ENCODE measurements at places on chromosomes 13 and 19.
A peak's percentile ranks its signal among the peaks of the same experiment; 100 is the strongest.

DNA sequence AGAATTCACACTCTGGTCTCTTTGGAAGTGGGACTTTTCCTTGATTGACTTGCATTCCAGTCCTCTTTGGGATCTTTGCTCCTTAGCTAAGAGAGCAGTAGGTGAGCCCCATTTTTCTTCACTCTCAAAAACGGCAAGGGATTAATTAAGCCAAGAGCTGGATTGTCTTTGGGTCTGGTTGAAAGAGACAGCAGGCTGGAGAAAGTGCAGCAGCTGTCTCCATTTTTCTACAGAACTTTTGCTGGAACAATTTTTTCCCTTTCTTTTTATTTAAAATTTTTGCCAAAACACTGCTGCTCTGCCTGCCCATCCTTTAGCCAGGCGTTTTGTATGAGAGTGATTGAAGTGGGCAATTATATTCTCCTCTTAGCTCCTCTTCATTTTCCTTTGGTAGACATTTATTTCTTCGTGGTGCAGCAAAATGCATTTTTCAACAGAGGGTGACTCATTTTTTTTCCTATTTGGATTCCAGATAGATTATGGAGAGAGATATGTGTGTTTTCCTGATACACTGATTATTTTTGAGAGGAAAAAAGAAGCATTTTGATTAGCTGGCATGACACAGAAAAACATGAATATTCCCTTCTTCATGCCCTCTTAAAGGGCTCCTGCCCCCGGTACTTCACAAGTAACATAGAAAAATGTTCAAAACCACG is 371.2 kb upstream of the NBEA start:
- no peak for DNase-seq

- no peak for DNase-seq
Observed at GRCh38 chr19:51071095-51071405, 6.2 kb upstream of the KLK13 start.

- DNase-seq, result peak; percentile 16
Observed at GRCh38 chr19:2391118-2391725, 31.2 kb downstream of the TMPRSS9 start.

GRCh38 chr13:51559946-51560735 is 24.1 kb upstream of the WDFY2 start:
- no peak for DNase-seq

DNA sequence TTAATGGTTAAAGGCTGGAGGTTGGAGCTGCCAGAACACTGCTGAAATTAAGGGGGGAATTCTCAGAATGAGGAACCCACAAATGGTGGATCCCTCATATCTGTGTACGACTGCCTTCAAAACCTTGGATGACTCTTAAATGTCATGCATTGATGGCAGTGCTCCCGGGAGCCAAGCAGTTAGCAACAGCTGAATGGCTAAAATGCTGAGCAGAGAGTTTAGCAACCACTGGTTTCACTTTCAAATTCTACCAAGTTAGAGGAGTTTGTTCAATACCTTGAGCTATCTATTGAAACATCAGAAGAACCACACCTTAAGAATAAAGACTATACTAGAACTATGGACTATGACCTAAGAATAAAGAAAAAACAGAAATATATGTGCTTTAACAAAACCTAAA is 41.4 kb downstream of the UQCRFS1 start:
- no peak for DNase-seq

DNA sequence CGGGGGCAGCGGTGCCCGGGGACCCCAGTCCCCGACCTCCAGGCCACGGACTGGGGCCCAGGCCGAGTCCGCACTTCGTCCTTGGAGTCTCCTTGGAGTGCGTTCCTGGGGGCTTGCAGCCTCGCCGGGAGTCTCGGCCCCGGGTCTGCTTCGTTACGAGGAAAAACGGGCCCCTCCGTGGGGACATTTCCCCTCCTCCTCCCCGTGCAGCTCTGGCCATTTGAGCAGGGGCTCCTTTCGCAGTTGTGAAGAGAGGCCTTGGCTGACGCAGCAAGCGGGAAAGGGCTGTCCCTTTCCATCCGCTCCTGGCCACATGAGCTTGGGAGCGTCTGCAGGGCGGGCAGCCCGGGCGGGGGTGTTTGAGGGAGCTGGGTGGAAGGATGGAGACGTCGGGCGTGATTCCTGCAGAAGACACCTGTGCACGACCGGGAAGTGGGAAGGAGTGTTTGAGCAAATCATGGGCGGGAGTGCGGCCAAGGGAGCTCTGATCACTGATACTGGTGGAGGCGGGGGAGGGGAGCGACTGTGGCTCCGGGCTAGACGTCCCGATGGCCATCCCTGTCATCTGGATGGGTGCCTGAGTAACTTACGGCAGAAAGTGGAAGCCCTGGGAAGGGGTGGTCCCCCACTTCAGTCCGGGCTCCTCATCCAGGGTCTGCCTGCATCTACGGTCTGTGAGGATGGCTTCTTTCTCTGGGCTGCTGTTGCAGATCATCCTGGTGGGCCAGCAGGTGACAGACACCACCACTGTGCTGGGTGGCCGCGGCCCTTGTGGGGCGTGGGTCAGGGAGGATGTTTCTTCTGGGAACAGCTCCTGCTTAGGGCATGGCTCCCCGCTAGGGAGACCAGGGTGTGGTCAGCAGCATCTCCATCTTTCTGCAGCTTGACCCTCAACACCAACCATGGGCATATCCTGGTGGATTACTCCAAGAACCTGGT is 736 bp downstream of the GPI start:
- DNase-seq, result peak; percentile 25

DNA sequence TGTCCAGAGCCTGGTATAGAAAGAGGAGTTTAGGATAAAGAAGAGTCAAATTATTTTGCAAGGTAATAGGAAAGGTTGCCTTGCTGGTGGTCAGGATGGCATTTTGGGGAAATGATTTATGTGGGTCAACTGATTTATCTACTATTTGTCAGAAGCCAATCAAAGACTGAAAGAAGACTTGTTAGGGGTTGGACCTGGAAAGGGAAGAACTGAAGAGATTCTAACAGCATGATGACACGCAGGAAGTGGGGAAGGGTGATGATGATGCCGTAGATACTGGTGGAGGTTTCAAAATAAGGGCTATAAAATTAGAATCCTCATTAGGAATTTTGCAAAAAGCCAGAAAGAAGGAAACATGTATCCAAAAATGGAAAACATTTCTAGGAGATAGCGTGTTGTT is 60.7 kb upstream of the FGF14 start:
- no peak for DNase-seq

- DNase-seq, result no peak
Observed at GRCh38 chr13:76769271-76769791, 116.9 kb downstream of the KCTD12 start.

DNA sequence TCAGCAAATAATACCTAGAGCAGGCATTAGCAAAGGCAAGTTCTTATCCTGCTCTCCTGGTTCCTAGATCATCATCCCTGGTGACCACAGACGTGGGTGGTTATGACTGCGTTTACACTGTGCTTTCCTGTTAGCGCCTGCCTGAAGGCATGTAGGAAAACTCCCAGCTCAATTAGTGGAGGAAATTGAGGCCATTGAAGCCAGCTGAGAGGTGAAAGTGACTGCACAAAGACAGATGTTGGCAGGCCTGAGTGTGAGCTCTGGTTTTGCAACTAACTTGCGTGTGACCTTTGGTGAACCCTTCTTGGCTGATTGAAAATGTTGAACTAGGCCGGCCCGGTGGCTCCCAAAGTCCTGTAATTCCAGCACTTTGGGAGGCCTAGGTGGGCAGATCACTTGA is 17.5 kb upstream of the NWD1 start:
- DNase-seq, result no peak

DNA sequence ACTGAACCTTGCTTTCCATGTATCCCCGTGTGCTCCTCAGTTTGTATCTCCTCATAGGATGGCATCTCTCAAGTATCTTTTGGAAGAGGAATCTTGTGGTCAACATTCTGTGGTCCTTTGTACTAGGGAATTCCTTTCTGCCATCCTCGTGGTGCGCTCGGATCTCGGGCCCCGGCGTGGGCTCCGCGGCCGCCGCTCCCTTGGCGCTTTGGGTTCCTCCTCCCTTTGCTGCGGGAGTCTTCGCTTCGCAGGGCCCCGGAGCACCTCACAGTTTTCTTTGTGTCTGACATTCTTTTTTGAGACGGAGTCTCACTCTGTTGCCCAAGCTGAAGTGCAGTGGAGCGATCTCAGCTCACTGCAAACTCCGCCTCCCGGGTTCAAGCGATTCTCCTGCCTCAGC is 264.7 kb downstream of the IRS2 start:
- no peak for DNase-seq

DNA sequence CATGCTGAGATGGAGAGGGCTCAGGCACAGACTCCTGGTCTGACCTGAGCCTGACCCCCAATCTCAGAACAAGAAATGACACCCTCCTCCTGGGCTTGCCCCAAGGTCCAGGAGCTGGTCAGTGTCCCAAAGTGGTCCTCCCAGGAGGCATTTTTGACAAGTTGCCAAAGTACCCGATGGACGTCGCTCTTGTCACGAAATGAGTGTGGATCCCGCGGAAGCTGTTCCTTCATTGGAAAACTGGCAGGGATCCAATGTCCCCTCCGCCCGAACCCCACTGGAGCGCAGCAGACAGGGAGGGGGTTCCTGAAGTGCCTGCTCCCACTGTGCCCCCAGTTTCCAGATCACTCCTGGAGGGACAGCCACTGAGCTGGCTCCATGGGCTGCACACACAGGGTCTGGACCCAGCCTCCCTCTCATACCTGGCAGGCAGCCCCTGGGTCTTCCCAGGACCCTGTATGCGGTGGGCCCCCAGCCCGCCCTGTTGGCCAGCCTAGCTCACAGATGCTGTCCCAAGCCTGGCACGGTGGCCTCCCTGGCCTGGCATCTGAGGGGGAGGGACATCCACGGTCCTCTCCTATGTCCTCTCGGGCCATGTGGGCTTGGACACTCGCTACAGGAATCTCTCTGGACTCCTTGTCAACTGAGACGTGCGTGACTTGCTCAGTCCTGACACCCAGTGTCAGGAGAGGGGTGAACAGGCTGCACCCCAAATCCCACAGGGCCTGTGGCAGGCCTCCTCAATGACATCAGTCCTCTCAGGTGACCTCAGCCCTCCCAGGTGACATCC is 12.8 kb upstream of the ZNF14 start:
- DNase-seq, result no peak

DNA sequence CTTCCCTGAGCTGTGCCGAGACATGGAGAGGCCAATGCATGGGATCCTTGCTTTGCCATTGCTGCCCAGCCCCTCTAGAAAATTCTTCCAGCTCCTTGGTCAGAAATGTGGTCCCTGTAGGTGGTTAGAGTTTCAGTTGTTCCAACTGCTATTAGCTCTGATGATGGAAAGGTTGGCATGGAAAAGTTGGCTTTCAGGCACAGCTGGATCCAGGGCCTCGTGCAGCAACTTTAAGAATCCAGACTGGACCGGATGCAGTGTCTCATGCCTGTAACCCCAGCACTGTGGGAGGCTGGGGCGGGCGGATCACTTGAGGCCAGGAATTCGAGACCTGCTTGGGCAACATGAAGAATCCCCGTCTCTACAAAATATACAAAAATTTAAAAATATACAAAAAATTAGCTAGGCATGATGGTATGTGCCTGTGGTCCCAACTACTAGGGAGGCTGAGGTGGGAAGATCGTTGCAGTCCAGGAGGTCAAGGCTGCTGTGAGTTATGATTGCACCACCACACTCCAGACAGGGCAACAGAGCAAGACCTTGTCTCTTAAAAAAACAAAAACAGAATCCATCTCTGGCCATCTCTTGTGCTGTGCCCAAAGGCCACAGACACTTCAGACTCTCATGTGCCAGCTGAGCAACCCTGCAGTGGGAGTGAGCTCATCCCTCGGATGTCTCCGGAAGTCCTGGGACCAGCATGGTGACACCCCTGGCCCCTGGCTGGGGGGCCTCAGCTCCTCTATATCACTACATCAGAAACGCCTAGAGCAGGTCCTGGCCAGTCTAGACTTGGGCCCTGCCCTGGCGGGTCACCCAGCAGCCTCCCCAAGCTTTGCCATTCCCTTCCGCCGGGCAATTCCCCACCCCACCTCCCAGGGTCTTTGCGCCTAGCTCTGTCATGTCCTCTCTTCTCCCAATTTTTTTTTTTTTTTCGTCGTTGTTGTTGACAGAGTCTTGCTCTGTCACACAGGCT is 16.8 kb downstream of the MEX3D start:
- DNase-seq, result no peak

DNA sequence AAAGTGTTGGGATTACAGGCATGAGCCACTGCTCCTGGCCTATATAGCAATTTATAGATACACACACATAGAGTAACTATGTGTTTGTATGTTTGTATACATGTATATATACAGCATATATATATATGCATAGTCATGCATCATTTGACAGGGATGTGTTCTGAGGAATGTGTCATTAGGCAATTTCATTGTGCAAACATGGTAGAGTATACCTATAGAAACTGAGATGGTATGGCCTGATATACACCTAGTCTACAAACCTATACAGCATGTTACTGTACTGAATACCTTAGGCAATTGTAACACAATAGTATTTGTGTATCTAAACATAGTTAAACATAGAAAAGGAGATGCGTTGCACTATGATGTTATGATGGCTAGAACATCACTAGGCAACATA is 53.0 kb upstream of the PCCA start:
- no peak for DNase-seq

DNA sequence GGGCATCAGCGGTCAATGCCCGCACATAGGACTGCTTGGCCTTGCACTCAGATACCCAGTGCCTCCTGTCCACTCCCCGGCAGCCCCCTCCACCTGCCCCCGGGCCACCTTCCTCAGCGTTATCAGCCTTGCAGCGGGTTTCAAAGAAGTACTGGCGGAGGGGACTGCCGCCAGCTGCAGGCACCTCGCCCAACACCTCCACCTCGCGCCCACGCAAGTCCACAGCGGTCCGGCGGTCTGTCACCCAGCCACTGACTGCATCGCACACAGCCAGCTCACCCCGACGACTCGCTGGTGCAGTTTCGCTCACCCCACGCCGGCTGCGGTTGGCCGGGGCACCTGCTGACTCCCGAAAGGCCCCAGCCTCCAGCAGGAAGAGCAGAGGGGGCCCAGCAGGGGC is 3.2 kb downstream of the NTF4 start:
- no peak for DNase-seq

- DNase-seq, result no peak
Observed at GRCh38 chr13:95247852-95248251, 53.4 kb downstream of the ABCC4 start.

All from stimulated activated CD4-positive, alpha-beta T cell treated with anti-CD3 and anti-CD28 coated beads, Interleukin-12 subunit alpha, Interleukin-12 subunit beta, amount 100 ng/mL, for 24 hours (primary cell).